ENCODE measurements at places on chromosomes 7 and 10.

DNA sequence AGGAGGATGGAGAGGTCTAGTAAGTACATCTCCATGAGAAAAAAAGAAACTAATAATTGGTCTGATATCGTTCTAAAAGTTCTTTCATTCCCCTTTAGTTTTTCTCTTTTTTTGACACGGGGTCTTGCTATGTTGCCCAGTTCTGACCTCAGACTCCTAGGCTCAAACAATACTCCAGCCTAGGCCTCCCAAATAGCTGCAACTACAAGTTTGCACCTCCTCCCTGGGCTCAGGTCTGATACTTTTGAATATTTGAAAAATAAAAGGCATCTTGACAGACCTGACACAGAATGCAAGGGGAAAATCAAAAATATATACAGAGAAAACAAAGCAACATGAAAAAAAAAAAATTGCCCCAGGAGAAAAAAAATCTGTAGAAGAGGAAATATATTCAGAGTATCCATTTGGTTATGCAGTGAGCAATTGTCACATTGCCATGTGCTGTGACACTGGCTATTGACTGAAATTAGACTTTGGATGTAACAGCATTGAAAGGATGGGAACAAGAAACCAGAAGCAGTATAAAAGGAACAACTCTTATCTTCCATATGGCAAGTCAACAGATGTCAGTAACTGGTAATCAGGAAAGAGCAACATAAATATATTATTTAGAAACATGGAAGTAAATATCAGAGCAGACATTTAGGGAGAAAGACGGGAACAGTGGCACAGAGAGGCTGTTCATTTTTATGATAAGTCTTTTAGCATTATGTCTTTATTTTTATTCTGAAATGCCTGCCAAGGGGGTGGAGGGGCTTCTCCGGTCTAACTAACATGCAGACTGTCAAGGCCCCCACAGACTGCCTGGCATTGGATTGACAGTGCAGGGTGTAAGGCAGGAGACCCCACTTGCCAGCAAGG, 408.4 kb downstream of the PARD3 start:
- DNase-seq: no peak

DNA sequence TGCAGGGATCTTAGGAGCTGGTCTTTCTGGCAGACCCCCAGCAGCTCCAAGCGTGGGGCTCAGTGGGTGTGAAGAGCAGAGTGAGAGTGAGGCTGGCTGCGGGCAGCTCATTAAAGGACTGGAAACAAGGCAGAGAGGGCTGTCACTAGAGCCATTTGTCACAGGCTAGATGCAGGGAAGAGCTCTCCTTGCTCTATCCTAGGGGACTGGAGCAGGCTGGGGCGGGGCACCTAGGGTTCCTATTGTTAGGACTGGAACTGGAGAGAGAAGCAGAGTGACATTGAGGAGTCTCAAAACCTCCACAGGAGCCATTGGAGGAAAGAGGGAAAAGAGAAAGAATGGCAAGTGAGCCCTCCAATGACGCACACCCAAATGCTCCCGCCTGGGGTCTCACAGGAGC, 772 bp upstream of the DDC start:
- DNase-seq: no peak

- no peak for DNase-seq
Observed at GRCh38 chr10:5628451-5629302, 37.7 kb downstream of the ASB13 start.

- DNase-seq: no peak
Observed at GRCh38 chr10:86402283-86402941, 35.8 kb upstream of the GRID1 start.

DNA sequence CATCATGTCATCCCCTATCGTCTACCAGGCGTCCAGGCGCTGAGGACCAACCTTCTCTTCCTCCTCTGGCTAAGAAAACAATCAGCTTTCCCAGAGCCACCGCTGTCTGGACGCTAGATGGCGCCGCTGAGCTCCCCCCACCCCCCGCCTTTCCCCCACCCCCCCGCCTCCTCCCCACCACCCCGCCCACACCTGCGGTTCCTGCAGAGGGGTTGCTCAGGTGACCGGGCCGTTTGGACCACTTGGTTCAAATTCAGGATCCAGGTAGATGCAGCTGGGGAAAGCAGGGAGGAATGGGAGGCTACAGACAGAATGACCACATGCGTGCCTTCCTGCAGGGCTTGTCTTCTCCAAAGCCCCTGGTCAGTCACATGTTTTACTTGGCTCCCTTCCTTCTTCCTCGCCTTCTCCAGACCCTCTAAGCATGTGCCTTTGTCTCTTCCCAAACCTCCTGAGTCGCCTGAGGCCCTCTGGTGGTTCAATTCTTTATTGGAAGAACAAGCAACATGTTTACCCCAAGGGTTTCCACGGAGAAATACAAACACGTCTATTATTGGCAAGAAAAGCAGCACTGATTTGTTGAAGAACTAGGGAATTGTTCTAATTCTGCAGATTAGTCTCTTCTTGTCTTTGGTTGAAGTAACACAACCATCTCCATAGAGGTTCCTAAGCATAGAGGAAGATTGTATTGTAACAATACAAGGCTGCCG, 24.7 kb downstream of the AOC1 start:
- DNase-seq: peak; percentile 42

- DNase-seq: no peak
Observed at GRCh38 chr7:36005293-36005692, 147.8 kb upstream of the EEPD1 start.

- no peak for DNase-seq
Observed at GRCh38 chr7:24318326-24318725, 34.3 kb downstream of the NPY start.

GRCh38 chr10:88386821-88387773, 196.0 kb downstream of the RNLS start:
- DNase-seq: no peak

GRCh38 chr7:106774213-106774767, 90.8 kb upstream of the PIK3CG start:
- no peak for DNase-seq

- DNase-seq: no peak
Observed at GRCh38 chr10:57336341-57336740, 931.4 kb downstream of the IPMK start.

DNA sequence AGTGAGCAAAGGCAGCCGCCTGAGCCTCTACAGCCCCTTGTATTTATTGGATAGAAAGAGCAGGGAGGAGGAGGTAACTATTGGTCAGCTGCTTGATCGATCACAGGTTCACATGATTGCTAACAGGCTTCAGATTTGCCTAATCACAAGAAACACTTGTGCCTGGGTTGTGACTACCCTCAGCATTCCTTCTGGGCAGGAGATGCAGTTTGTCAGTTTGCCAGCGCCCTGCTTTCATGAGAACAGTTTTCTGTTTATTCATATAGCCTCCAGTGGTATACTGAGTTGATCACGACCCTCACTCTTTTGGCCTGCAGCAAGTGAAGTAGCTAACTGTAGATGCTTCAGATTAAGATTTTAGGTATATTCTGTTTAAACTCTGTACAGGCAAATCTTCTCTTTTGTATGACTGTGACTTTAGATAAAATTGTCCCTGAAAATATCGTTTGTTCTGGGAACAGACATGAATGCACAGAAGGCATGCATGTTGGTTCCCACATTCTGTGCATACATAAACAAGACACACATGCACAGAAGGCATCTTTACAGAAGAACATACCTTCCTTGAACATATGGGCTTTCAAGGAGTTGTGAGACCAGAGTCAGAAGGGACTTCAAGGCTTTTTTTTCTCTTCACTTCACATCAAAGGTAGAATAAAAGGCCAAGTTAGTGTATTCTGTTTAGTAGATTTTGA, 422.4 kb upstream of the STEAP1 start:
- DNase-seq: no peak

DNA sequence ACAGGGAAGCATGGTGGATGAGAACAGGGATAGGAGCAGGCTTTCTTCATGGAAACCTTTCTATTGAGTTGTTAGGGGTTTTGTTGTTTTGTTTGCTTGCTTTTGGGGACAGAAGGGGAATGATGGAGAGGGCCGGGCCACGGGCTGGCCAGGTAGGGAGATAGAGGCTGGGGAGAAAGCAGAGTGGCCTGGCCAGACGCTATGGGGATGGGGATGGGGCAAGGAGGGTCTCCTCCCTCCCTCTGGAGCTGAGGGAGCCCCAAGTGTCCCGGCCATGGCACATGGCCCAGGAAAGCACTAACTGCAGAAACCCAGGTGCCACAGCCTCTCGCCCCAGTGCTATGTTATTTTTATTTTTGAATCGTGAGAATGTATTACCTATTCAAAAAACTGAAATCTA, 10.0 kb downstream of the AOC1 start:
- DNase-seq: no peak

- DNase-seq: no peak
Observed at GRCh38 chr10:33129141-33129995, 171.3 kb upstream of the ITGB1 start.

- DNase-seq: no peak
Observed at GRCh38 chr7:73615886-73616285, 8.4 kb downstream of the MLXIPL start.

DNA sequence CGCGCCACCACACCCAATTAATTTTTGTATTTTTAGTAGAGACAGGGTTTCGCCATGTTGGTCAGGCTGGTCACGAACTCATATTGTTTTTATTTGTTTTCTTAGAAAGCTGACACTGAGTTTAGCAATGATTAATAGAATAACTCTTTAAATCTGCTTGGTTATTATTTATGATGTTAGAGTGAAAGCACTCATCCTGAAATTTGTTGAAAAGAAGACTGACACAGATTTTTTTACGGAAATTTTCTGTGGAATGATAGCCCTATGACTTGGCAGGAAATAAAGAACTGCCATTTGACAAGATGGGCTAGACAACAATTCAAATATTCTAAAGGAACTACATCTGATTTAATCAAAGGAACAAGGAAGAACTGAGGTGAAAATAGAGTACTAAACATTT, 4.3 kb upstream of the GSAP start:
- DNase-seq: no peak

DNA sequence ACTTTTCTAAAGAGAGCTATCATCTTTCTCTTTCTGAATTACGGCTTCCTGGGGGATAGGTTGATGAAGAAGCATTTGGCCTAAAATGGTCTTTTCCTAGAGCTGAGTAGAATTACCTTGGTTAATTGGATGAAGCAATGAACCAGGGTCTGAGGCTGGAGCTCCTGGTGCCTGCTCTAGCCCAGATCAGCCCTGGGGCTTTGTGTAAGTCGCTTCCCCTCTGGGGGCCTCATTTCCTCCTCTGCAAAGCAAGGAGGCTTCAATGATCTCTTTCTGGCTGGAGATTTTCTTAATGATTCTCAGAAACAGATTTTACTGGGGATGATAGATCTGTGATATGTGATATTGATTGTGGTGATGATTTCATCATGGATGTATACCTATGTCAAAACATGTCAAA, 3.5 kb upstream of the CPA2 start:
- DNase-seq: no peak

DNA sequence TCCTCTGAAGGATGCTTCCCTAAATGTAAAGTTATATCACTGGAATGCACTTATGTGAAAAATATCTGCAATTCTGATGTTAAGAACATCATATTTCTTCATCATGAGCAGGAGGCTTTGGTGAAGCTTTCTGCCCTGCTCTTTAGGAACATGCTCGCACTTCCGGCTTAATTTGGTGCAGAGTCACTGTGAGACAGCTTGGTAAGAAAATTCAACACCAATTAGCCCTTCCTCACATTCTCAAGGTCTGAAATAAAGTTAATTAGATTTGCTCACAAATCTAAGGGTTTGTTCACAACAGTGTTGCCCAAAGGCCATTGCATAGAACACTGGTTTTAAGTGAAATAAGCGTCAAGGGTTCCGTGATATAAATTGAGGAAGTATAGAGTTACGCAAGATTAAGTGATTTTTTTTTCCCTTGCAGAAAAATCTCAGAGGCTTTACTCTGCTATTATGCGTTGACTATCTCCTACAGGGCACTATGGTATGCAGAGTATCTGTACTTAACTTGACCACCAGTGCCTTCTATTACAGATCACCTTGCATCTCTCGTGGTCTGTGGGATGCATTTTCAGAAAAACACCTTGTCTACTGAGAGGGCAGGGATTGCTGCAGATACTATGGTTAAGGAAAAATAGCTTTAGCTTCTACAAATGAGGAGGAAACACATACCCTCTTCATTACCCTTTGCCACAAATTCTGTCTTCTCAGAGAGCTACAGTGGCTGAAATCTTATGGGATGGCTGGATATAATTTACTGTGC, 953.9 kb downstream of the TYW1 start:
- no peak for DNase-seq

DNA sequence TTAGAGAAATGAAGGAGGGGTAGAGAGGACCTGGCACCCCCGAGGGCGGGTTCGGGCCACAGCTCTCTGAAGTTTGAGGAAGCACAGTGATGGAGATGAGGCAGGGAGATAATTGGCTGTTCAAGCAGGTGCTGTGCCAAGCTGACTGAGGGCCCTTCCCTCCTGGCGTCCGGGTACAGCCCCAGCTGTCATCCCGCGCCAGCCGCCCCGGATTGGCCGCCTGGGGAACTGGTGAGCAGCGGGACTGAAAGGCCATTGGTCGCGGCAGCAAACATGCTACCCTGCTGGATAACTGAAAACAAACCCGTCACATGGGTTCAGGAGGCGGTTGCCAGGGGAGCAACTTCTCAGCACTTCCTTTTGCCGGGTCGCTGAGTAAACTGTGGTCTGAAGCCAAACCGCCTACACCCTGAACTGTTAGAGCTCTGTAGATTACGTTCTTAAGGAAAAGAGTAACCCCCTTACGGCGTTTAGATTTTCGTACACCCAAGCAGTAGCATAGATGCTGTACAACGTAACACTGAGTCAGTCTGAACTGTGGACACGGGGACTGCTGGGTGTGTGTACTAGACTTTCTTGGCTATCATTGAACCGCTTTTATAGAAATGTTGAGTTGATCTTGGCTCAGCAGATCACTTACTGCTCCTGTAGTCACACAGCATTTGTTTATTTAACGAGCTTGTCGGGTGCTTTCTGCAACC, 1.3 kb downstream of the INSIG1 start:
- DNase-seq: peak; percentile 66

DNA sequence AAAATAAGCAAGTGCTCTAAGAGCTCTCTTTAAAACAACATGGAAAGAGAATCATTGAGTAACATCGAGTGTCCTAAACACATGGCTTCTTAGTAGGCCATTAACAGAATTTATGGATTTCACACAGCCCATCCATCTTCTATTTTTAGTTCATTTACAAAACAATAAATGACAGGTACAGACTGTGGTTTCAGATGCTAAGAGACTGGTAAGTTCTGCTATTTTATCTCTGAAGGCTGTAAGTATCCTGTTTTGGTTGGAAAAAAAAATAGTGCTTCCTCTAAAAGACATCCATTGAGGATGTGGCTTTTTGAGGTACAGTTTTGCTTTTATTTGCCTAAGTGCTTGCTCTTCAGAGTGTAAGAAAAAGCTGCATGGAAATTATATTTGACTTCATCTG, 27.4 kb upstream of the GNAI1 start:
- DNase-seq: no peak

- no peak for DNase-seq
Observed at GRCh38 chr10:29876008-29876555, 183.3 kb downstream of the JCAD start.

GRCh38 chr10:30404540-30404939, 29.4 kb upstream of the MAP3K8 start:
- no peak for DNase-seq

DNA sequence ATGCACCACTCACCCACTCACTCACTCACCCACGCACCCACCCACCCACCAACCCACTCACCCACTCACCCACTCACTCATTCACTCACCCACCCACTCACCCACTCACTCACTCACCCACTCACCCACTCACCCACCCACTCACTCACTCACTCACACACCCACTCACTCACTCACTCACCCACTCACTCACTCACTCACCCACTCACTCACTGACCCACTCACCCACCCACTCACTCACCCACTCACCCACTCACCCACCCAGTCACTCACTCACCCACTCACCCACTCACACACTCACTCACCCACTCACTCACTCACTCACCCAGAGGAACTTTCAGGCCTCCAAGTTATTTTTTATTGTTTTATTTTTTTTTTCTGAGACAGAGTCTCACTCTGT, 93.1 kb upstream of the MKI67 start:
- DNase-seq: no peak
